ENCODE measurements at places on chromosomes 13 and 19.

DNA sequence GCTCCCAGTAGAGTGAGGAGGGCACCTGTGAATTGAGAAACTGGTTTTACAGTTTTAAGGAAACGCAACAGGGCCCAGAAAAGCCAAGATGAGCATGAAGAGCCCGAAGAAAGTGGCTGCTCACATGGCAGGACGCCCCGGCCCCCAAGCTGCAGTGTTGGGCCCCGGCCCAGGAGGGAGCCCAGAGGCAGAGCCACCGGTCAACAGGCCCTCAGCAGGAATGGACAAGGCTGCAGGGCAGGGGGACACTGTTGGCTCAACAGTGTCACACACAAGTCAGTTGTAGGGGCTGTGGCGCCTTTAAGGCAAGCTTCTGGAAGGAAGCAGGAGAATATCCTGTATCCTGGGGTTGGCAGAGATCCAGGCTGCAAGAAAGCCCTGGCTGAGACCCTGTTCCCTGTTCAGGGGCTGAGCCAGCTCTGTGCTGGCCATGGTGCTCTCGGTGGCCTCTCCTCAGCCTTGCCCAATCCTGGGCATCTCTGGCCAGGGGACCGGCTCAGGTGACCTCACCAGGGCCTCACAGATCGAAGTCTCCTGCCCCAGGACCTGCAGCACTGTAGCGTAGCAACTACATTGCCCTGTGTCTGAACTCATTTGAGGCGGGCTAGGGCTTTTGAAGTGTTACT is 28.0 kb downstream of the UPF1 start:
- no peak for DNase-seq

DNA sequence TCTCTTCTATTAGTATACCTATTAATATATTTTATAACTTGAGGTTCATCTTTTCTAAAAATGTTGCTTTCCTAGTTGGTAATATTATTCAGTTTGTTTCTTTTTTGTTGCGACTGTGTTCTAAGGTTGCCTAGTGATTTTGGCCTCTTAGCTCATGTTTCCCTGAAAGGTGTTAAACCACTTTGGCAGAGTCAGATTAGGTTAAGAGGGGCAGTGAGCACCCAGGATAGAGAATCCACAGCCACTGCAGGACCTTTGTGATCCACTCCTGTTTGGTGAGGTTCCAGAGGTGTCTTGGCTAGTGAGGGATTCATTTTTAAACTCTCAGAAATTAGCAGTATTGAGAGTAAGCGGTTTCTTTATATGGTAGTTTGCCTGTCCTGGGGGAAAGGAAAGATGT is 14.9 kb upstream of the GPR18 start:
- no peak for DNase-seq

DNA sequence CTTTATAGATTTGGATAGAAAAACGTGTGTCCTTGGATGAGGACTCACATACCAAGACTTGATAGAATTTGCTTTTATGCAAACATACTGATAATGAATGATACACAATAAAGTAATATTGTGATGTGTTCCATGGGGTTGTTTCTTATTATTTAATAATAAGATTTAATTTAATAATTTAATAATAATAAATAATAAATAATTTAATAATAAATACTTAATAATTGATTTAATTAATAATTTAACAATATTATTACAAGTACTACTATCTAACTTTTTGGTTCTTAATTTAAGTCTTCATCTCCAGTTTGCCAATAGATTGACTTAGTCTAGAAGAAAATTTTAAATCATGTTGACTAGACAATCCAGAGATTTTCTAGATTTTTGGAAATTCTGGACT is 909.2 kb upstream of the PCDH20 start:
- DNase-seq = no peak

- no peak for DNase-seq
Observed at GRCh38 chr13:29922281-29922821, 71.9 kb upstream of the UBL3 start.

DNA sequence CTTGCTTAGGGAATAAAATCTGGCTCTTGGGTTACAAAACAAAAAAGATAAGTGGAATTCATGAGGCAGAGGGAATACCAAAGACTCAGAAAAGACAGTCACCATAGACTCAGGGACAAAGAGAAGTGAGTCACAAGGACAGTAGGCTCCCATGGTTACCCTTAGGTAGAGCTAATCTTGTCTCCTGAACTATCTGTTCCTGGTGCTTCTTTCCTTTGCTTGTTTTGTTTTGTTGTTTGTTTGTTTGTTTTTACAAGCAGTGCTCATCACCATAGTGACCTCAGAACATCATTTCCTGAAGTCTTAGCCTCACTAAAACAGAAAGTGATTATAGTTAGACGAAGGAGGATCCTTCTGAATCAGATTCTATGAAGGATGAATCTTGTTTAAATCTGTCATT is 142.3 kb upstream of the SOX21 start:
- DNase-seq = no peak
